ENCODE measurements at places on chromosomes 12 and 14.

- DNase-seq = no peak
Measured at GRCh38 chr14:95045836-95046430, 111.4 kb downstream of the DICER1 start.

DNA sequence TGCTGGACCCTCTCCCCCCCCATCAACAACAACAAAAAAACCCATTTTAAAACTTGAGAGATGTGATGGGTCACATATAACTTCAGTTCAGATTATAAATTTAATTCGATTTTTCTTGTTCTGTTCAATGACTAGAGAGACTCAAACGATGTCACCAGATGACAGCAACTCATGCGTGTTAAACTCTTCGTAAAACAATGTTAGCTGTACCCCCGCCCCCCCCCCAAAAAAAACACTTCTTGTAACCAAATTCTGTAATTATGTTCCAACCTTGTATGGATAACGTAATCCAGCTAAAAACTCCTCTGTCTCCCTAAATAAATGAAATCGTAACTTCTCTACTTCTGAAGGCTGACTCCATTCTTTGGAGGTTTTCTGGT lies 614 bp upstream of the NACA start:
- DNase-seq = no peak

- no peak for DNase-seq
Measured at GRCh38 chr12:13851828-13852227, 129.6 kb downstream of the GRIN2B start.

DNA sequence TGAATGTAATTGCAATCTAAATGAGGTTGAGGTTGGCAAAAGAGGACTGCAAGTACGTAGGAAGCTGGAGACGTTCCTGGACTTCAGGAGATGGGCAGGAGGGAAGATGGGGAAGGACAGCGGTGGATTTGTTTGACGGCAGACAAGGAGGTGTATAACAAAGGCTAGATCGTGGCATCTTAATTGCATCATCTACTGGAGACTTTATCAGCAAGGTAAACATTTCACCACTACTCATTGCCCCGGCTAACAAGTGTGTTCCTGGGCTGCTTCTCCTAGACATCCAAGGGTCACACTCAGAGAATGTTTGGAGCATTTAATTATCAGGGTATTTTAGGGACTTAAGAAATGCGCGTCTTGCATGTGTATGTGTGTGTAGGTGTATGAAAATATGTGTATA lies 128.5 kb downstream of the KCNK10 start:
- DNase-seq = no peak

GRCh38 chr14:87148655-87149054 lies 844.3 kb downstream of the GALC start:
- DNase-seq = no peak

DNA sequence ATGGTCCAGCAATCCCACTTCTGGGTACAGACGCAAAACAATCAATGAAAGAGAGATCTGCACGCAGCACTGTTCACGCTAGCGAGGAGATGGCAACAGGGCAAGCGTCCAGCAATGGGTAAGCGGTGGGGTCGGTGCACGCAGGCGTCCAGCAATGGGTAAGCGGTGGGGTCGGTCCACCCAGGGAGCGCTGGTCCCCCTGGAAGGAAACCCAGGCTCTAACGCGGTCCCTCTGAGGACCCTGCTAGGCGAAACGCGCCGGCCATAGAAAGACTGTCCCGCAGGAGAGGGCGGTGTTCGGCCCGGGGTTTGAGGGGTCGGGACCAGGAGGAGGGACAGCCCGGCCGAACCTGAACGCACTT lies 618 bp upstream of the PGAM5 start:
- no peak for DNase-seq

DNA sequence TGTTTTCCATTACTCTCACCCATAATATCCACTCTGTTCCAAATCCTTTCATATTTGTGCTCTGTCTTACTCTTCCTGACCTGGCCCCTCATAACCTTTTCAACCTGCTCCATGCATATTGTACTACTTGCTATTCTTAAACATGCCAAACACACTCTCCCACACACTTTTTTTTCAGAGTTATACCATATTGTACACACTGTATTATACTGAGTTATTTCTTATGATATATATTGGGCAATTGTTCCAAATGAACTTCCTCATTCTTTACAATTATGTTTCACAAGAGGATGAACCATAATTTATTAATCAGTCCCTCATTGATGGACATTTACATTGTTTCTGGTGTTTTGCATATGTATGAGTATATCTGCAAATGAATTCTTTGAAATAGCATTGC lies 18.5 kb downstream of the ATL1 start:
- DNase-seq = no peak

- no peak for DNase-seq
Measured at GRCh38 chr14:64442300-64442988, 22.9 kb upstream of the AKAP5 start.
